ENCODE measurements at places on chromosomes 1 and 21.

- no peak for DNase-seq
Measured at GRCh38 chr1:109617291-109617801, 2.1 kb downstream of the GNAT2 start.

GRCh38 chr21:38306433-38307141, 49.8 kb downstream of the KCNJ15 start:
- no peak for DNase-seq

DNA sequence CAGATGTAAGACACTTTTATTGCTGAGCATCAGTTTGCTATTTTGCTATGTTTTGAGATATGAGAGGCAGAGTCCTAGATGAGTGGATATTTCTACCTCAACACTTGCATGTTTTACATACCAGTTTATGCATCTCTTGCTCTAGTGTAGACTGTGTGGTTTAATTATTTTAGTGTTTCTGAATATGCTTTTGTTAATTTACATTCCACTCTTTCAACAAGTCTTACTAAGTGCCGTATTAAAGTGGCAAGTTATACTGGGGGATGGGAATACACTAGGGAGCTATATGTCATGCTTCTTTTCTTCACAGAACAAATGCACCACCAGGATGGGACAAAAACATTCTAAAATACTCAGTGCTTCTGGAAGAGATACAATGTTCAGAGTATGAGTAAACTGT, 507.7 kb upstream of the PRMT6 start:
- DNase-seq = no peak

DNA sequence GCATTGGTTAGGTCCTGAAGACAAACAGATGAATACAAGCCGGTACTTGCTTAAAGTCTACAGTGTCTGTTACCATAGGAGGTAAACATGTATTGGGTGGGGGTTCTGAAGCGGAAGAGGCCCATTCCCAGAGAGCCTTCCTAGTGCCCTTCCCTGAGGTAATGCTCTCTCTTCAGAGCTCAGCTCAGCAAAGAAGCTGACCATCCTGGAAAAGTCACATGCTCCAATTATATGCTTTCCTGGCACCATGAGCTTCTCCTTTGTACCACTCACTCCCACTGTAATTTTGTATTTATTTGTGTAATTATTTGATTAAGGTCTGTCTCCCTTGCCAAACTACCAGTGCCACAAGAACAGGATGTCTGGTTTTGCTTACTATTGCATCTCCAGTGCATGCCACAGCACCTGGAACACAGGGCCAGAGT, 42.0 kb downstream of the RAB3B start:
- DNase-seq = peak; percentile 18

DNA sequence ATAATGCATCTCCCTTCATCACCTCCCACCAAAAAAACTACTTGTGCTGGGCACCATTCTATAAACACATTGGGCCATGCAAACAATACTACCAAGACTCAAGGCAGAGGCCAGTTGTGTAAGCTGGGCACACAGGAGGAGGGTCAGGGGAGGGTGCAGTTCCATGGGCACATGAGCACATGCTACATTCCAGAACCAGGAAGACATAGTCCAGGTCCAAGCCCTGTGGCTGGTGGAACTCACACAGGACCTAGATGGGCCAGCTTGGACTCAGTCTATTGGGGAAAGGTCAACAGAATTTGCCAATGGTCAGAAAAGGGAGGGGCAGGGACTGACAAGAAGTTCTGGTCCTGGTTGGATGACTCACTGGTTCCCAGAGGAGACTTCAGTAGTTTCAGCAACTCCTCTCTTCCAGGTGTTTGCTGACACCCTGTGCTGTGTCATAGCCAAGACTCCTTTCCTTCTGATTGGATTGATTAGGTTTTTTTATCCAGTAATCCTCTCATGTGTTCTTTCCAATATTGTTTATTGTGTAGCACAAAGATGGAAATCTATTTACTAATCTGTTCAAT, 249.7 kb downstream of the C1orf94 start:
- no peak for DNase-seq

GRCh38 chr1:245956225-245956624, 550.9 kb downstream of the SMYD3 start:
- no peak for DNase-seq
